Activated CD8-positive, alpha-beta memory T cell treated with anti-CD3 and anti-CD28 coated beads for 1 hour (primary cell): ENCODE measurements at places on chromosomes 3 and 15.

DNA sequence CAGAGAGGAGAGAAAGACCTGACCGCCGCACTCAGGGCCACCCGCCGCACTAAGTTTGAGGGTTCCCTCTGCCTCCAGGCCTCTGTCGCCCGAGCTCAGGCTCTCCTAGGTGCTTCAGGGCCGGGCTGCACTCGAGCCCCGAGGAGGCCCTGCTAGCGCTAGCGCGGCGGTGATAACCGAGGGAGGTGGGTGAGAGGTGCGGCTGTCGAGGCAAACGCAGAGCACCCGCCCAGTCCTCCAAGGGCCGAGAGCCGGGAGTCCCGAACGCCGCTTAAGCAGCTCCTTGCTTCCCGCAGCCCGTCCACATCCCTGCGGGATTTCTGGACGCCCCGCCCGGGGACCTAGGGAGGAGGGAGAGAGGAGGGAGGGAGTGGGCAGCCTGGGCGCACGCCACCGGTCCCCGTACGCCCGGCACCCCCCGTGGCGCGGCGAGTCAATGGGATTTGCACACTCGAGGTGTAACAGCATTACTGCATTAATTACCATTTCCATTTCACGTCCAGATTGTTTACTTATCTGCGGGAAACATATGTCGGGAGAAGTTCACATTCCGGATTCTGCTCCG lies 6.8 kb downstream of the SOX14 start:
- DNase-seq = no peak

GRCh38 chr15:45148076-45149059 lies 18.6 kb downstream of the DUOX1 start:
- DNase-seq = no peak

- no peak for DNase-seq
These were observed 49.3 kb upstream of the CA12 start for GRCh38 chr15:63430766-63431451.

DNA sequence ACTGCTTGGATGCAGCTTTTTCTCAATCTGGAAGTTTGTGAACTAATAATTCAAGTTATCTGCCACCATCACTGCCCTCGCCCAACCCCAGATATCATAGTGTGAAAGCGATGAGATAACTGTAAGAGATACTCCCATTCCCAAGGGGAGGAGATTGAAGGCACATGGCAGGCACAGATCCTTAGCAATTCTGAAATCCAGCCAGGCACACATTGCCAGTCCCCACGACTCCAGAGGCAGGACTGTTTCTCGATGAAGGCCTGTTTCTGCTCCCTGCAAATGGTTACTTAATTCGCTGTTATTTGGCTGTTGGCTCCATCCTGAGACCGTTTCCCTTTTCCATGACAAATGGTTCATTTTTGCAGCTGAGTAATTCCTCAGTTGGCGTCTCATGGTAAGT lies 63.2 kb upstream of the NEDD4 start:
- no peak for DNase-seq

DNA sequence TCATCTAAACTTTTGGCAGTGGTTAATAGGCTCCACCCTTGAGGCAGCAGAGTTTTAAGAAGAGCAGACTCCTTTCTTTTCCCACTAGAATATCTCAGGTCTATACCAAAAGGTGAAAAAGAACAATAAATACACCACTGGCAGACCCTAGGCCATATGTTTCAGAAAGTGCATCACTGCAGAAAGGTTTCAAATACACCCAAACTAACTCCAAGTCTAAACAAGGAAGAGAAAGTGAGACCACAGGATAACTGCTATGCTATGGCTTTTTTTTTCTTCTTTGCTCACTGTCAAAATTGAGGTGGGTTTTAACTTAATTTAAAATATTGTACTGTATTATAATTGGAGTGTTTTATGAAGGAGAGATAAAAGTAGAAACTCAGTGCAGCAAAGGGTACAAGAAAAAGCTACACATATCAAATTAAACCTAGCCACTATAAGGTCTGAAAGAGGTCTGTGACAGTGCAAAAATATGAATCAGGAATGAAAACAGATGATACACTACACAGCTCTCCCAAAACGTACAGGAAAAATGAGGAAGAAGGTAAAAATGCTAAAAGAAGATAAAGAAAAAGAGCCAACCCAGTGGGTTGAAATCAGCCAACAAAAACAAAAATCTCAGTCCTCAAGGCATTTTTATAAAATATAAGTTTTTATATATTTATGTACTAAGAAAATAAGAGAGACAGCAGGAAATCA lies 8.4 kb downstream of the SNX4 start:
- DNase-seq = no peak
